Aorta (tissue), 5 donors: ENCODE measurements at places on chromosomes 12 and 14.

DNA sequence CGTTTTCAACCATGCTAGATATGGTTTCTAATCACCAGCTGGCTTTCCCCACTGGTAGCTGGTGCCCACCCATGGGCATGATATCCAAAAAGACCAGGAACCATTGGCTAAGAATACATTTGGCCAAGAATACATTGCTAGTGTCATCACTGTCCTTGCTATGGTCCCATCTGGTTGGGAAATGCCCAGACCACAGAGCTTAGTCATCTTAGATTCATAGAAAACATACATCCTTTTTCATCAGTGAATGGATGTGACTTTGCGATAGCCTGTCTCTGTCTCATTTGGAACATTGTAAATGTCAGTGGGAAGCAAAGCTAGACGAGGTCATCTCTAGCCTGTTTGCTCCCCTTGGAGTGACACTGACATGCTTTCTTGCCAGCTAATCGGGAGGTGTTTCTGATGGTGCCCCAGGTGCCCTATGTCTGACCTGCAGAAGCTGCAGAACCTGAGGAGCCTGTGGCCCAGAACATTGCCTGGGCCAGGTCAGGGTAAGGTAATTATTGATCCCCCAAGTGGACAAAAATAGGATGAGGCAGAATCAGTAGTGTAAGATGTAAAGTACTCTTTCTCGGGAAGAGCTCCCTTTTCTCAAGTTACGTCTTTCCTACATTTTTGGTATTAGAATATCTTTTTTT lies 194.8 kb downstream of the SLC41A2 start:
- DNase-seq, result no peak
- H3K36me3 ChIP-seq, result no peaks in the 10 kb centered on the region
- no peaks in the 10 kb centered on the region for H3K27me3 ChIP-seq
- H3K27ac ChIP-seq, result no peak overlapping the region
- H3K4me1 ChIP-seq, result no peaks in the 10 kb centered on the region

- no peak overlapping the region for H3K4me3 ChIP-seq
- H3K36me3 ChIP-seq, result no peaks in the 10 kb centered on the region
- no peaks in the 10 kb centered on the region for H3K4me1 ChIP-seq
- DNase-seq, result no peak
- H3K27me3 ChIP-seq, result no peaks in the 10 kb centered on the region
Measured at GRCh38 chr14:82872494-82872893, 1338.8 kb upstream of the SEL1L start.

- DNase-seq, result no peak
- H3K27ac ChIP-seq, result no peak overlapping the region
- H3K4me3 ChIP-seq, result no peak overlapping the region
- no peaks in the 10 kb centered on the region for H3K4me1 ChIP-seq
- H3K36me3 ChIP-seq, result no peaks in the 10 kb centered on the region
Measured at GRCh38 chr14:50083467-50084337, 32.7 kb downstream of the VCPKMT start.

- H3K36me3 ChIP-seq, result no peaks in the 10 kb centered on the region
- peaks cover 6% of the 10 kb centered on the region for H3K4me1 ChIP-seq
- H3K4me3 ChIP-seq, result no peak overlapping the region
- H3K27me3 ChIP-seq, result no peaks in the 10 kb centered on the region
- DNase-seq, result no peak
Measured at GRCh38 chr14:58865514-58866281, 227.9 kb downstream of the DACT1 start.

- H3K27me3 ChIP-seq, result no peaks in the 10 kb centered on the region
- H3K4me3 ChIP-seq, result no peak overlapping the region
- DNase-seq, result no peak
- no peak overlapping the region for H3K27ac ChIP-seq
- H3K4me1 ChIP-seq, result no peaks in the 10 kb centered on the region
Measured at GRCh38 chr12:112939761-112940381, 1.6 kb downstream of the OAS3 start.

DNA sequence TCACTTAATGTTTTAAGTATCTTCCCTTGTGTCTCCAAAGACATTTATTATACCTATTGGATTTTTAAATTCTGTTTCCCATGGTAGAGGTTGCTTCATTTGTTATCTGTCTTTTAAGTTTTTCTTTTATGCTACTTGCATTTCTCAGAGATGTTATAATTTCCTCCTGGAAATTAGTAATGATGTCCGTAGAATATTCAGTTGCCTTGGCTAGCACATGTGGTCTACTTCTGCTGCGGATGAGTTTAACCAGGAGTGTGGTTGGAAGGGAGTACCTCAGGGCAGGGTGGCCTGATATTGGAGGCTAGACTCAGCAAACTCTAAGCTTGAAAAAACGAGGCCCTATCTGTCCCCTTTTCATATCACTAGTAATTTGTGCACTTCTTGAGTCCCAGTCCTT lies 8.8 kb upstream of the EVL start:
- H3K27ac ChIP-seq, result no peak overlapping the region
- H3K27me3 ChIP-seq, result no peaks in the 10 kb centered on the region
- DNase-seq, result no peak
- no peaks in the 10 kb centered on the region for H3K4me1 ChIP-seq
- no peak overlapping the region for H3K4me3 ChIP-seq
- H3K36me3 ChIP-seq, result no peaks in the 10 kb centered on the region

GRCh38 chr14:96064866-96065265 lies 25.7 kb downstream of the C14orf132 start:
- no peak overlapping the region for H3K4me3 ChIP-seq
- H3K27ac ChIP-seq, result no peak overlapping the region
- no peaks in the 10 kb centered on the region for H3K27me3 ChIP-seq

DNA sequence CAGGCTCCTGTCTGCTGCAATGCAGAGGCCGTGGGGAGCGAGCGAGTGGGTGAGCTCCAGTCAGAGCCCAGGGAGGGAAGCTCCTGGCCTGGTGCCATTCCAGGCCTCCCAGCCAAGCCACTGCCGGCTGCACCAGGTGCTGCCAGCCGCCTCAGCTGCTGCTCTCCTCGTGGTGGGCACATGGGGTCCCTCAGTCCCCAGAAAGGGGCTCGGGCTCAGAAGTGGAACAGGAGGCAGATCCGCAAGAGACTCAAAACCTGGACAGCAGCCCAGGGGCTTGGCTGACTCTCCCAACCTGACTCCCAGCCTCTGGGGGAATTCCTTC lies 2.4 kb downstream of the ABCB9 start:
- H3K4me1 ChIP-seq, result no peaks in the 10 kb centered on the region
- DNase-seq, result no peak
- no peaks in the 10 kb centered on the region for H3K27me3 ChIP-seq
- H3K27ac ChIP-seq, result no peak overlapping the region
- peaks cover 3% of the 10 kb centered on the region for H3K36me3 ChIP-seq
- H3K4me3 ChIP-seq, result no peak overlapping the region

DNA sequence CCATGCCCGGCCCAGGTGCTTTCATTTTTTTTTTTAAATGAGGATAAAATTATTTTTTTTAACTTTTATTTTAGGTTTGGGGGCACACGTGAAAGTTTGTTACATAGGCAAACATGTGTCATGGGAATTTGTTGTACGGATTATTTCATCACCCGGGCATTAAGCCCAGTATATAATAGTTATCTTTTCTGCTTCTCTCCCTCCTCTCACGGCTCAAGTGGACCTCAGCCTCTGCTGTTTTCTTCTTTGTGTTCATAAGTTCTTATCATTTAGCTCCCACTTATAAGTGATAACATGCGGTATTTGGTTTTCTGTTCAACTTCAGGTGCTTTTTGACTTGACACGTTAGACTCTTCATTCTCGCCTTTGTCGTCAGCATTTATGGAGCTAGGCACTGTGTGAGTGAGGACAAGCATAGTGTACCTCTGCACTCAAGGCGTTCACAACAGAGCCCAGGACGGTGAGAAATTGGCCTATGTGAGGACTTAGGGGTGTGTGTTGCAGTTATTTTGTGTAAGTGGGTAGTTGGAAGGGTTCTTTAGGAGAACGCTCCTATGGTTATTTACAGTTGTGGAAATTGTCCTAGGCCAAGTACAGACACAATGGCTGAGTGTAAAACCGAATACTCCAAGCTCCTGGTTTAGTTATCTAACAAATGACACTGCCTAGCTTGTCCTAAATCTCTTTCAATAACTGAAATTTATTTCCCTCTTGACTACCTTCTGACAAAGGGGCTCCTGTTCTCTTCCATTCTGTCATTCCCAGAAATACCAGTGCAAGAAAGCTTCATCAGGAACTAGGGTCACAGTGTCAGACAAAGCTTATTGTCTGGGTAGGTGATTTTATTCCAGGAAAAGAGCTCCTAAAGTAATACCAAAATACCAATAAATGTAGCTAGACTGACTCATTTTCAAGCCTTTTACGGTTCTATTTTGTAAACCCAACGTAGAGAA lies 200.5 kb upstream of the PRICKLE1 start:
- DNase-seq, result no peak
- no peaks in the 10 kb centered on the region for H3K4me1 ChIP-seq
- H3K27ac ChIP-seq, result no peak overlapping the region
- no peaks in the 10 kb centered on the region for H3K27me3 ChIP-seq
- no peaks in the 10 kb centered on the region for H3K36me3 ChIP-seq

- no peak overlapping the region for H3K4me3 ChIP-seq
- H3K4me1 ChIP-seq, result no peaks in the 10 kb centered on the region
Measured at GRCh38 chr12:28974166-28974565, 174.9 kb upstream of the FAR2 start.

DNA sequence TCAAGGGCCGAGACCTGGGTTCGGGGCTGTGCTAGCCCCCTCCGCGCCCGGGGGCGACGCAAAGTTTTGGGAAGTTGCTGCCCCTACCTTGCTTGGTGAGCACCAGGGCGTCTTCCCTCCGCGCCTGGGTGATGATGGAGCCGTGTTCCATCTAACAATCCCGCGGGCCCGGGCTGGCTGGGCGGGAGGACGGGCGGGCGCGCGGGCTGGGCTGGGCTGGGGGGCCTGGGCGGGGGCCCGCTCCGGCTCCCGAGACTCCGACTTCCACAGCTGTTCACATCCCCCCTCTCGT lies 298 bp downstream of the CTDSP2 start:
- H3K27ac ChIP-seq, result peak overlapping the region; percentile 100
- H3K27me3 ChIP-seq, result no peaks in the 10 kb centered on the region
- no peaks in the 10 kb centered on the region for H3K36me3 ChIP-seq
- H3K4me1 ChIP-seq, result peaks cover 4% of the 10 kb centered on the region

- H3K4me1 ChIP-seq, result no peaks in the 10 kb centered on the region
- H3K4me3 ChIP-seq, result no peak overlapping the region
- H3K27ac ChIP-seq, result no peak overlapping the region
- H3K36me3 ChIP-seq, result no peaks in the 10 kb centered on the region
- no peaks in the 10 kb centered on the region for H3K27me3 ChIP-seq
- DNase-seq, result peak; percentile 63
Measured at GRCh38 chr14:67571991-67572323, 28.1 kb downstream of the PIGH start.

DNA sequence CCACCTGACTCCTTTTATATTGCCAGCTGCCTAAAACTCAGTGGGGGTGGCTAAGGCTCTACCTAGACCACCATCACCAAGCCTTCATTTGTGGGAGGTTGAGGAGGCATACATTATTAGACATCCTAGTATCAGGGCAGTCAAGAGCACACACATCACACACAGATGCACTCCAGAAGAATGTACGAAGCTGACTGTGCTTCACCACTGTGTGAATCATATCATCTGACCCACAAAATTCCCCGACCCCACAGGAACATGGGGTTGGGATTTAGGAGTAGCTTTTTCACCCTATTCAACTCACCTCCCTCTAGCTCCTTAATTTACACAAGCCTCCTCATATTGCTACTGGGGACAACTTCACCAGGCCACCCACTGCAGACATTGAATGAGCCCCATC lies 64.8 kb upstream of the BDKRB2 start:
- DNase-seq, result no peak
- no peaks in the 10 kb centered on the region for H3K36me3 ChIP-seq
- H3K27ac ChIP-seq, result no peak overlapping the region
- H3K27me3 ChIP-seq, result no peaks in the 10 kb centered on the region
- no peak overlapping the region for H3K4me3 ChIP-seq

GRCh38 chr14:73789989-73790581 lies 61.5 kb upstream of the PTGR2 start:
- H3K4me3 ChIP-seq, result no peak overlapping the region
- peak; percentile 85 for DNase-seq
- H3K27me3 ChIP-seq, result no peaks in the 10 kb centered on the region
- peaks cover 3% of the 10 kb centered on the region for H3K4me1 ChIP-seq
- no peaks in the 10 kb centered on the region for H3K36me3 ChIP-seq
- peak overlapping the region; percentile 98 for H3K27ac ChIP-seq

GRCh38 chr14:99724939-99725773 lies 41.1 kb downstream of the CYP46A1 start:
- no peak overlapping the region for H3K4me3 ChIP-seq
- peak; percentile 35 for DNase-seq
- no peaks in the 10 kb centered on the region for H3K4me1 ChIP-seq
- H3K27ac ChIP-seq, result no peak overlapping the region
- H3K27me3 ChIP-seq, result no peaks in the 10 kb centered on the region

- H3K4me1 ChIP-seq, result no peaks in the 10 kb centered on the region
- H3K4me3 ChIP-seq, result no peak overlapping the region
- H3K36me3 ChIP-seq, result no peaks in the 10 kb centered on the region
- no peak overlapping the region for H3K27ac ChIP-seq
Measured at GRCh38 chr12:84661786-84662185, 250.8 kb downstream of the SLC6A15 start.

GRCh38 chr12:94263011-94263811 lies 114.8 kb downstream of the PLXNC1 start:
- no peak for DNase-seq
- H3K36me3 ChIP-seq, result no peaks in the 10 kb centered on the region
- no peaks in the 10 kb centered on the region for H3K27me3 ChIP-seq
- no peaks in the 10 kb centered on the region for H3K4me1 ChIP-seq
- no peak overlapping the region for H3K4me3 ChIP-seq

DNA sequence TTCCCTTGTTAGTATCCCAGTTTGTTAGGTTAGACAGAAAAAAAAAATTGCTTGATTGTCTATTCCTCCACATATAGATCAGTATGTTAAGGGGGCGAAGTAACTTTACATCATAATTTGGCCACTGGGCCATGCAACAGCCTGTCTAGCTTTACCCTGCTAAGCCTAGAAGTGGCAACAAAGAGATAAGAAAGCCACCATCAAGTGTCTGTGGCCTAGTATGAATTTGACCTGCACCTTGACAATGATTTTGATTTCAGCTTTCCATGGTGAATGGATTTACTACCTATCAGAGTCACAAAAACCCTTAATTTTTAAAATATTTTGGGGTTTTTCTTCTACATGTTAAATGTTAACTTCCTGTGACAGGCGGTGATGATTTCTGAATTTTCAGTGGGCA lies 63.9 kb downstream of the LIN52 start:
- no peaks in the 10 kb centered on the region for H3K4me1 ChIP-seq
- no peaks in the 10 kb centered on the region for H3K27me3 ChIP-seq
- DNase-seq, result no peak
- no peak overlapping the region for H3K27ac ChIP-seq
- no peak overlapping the region for H3K4me3 ChIP-seq
- H3K36me3 ChIP-seq, result no peaks in the 10 kb centered on the region

DNA sequence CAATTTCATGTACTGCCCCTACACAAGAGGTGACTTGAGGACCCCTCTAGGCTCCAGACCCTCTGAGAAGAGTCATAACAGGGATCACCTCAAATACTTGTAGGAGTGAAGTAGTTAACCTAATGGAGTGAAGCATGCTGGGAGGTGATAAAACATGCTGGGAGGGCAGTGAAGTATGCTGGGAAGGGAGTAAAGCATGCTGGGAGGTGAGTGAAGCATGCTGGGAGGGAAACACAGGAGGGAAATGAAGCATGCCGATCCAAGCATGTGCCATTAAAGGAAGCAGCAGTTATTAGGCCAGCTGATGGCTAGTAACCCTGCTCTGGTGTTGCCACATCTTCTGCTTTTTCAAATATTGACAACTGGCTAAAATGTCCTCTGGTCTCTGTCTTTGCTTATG lies 70.7 kb upstream of the TRHDE start:
- H3K27me3 ChIP-seq, result no peaks in the 10 kb centered on the region
- H3K4me3 ChIP-seq, result no peak overlapping the region
- no peaks in the 10 kb centered on the region for H3K36me3 ChIP-seq
- no peak overlapping the region for H3K27ac ChIP-seq
- no peak for DNase-seq
